ENCODE measurements at places on chromosomes 2 and 18. TPM values are rescaled to one million over a fixed set of nuclear protein-coding genes. Genes with fewer than 3 reads are reported as not detected.

Gene TRABD2A
- total RNA-seq: 2.4 TPM

GRCh38 chr2:112048887-112049286 is 6.2 kb upstream of the TMEM87B start:
- no peak overlapping the region for H3K27ac ChIP-seq
- DNase-seq: no peak
- no peaks in the 10 kb centered on the region for H3K27me3 ChIP-seq
- H3K4me3 ChIP-seq: no peak overlapping the region
- no peaks in the 10 kb centered on the region for H3K36me3 ChIP-seq

Gene EVA1A
- 30.4 TPM for total RNA-seq

DNA sequence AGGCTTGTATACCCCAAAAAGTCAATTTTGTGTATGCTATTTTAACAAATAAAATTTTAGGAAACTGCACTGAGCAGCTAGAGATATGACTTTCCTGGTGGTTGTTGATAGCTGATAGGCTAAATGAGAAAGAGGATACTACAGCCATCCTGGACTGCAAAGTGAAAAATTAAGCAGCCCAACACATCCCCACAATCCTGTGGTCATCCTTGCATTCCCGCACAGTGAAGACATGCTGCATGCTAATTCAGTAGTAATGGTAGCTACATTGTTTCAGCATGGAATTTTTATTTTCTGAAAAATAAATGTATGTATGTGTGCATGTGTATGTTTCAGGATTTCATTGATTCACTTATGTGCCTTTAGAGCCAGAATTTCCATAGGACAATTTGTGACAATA is 124.2 kb upstream of the CCDC68 start:
- no peak overlapping the region for H3K4me3 ChIP-seq
- H3K27me3 ChIP-seq: no peaks in the 10 kb centered on the region
- DNase-seq: no peak

- H3K4me3 ChIP-seq: no peak overlapping the region
- H3K36me3 ChIP-seq: no peaks in the 10 kb centered on the region
- no peak for DNase-seq
- H3K27ac ChIP-seq: no peak overlapping the region
These were observed 35.5 kb upstream of the CALCRL start for GRCh38 chr2:187483537-187483936.

GRCh38 chr2:176383836-176384442 is 114.7 kb downstream of the MTX2 start:
- no peak overlapping the region for H3K27ac ChIP-seq
- DNase-seq: no peak
- H3K4me3 ChIP-seq: no peak overlapping the region

DNA sequence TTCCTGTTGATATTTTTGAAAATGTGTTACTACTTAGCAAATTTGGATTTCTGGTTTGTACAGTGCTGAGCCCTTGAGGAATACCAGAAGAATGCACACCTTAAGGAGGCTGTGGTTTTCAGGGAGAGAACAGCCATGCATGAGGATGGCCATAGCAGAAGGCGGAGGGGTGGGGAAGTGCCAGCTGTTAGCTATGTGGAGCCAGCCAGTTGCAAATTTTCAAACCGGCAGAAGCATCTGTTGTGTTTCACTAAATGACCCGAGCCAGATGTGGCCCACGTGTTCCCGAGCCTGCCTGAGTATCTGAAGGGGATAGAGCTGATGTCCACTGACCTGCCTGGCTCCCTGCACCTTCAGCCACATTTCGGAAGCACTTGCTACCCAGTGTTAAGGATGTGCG is 16.4 kb upstream of the RBM44 start:
- H3K36me3 ChIP-seq: peaks cover 42% of the 10 kb centered on the region
- no peak overlapping the region for H3K4me3 ChIP-seq
- H3K4me1 ChIP-seq: no peaks in the 10 kb centered on the region
- H3K27me3 ChIP-seq: no peaks in the 10 kb centered on the region
- no peak overlapping the region for H3K27ac ChIP-seq

Gene ATOH8
- 121 TPM for total RNA-seq

DNA sequence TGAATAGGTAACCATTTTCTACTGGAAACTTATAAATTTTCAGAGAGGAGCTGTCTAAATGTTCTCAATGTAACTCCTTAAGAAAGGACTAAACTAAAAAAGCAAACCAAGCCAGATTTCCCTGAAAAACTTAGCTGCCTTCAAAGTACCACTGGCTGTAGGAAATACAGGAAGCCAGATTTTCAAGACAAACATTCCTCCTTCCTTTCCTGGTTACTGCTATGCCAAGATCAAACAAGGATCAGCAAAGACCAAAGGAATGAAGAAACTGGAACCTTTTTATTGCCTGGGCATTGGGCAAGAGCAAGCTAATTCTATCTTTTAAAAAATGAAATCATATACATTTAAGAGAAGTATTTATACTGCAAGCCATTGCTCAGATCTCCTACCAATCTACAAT is 212.7 kb downstream of the DYM start:
- no peaks in the 10 kb centered on the region for H3K27me3 ChIP-seq
- H3K27ac ChIP-seq: peak overlapping the region; percentile 29
- no peak for DNase-seq
- no peak overlapping the region for H3K4me3 ChIP-seq

- DNase-seq: no peak
- H3K27me3 ChIP-seq: no peaks in the 10 kb centered on the region
- no peaks in the 10 kb centered on the region for H3K4me1 ChIP-seq
These were observed 66.6 kb downstream of the TWSG1 start for GRCh38 chr18:9401176-9401575.

- H3K36me3 ChIP-seq: no peaks in the 10 kb centered on the region
- no peak for DNase-seq
- H3K27ac ChIP-seq: peak overlapping the region; percentile 83
- peaks cover 66% of the 10 kb centered on the region for H3K4me1 ChIP-seq
- H3K4me3 ChIP-seq: no peak overlapping the region
These were observed 27.2 kb downstream of the TBC1D8 start for GRCh38 chr2:101123795-101124471.

GRCh38 chr2:10469301-10469700 is 21.2 kb upstream of the ODC1 start:
- no peak overlapping the region for H3K4me3 ChIP-seq
- H3K27ac ChIP-seq: no peak overlapping the region
- no peaks in the 10 kb centered on the region for H3K36me3 ChIP-seq
- peak; percentile 37 for DNase-seq

All from upper lobe of left lung (tissue), 6 donors.